Right atrium auricular region (tissue), 2 donors: ENCODE measurements at places on chromosomes 7 and 10. TPM values are rescaled to one million over a fixed set of nuclear protein-coding genes. Genes with fewer than 3 reads are reported as not detected.

- no peak for DNase-seq
Observed at GRCh38 chr7:144516729-144517525, 113.4 kb upstream of the NOBOX start.

DNA sequence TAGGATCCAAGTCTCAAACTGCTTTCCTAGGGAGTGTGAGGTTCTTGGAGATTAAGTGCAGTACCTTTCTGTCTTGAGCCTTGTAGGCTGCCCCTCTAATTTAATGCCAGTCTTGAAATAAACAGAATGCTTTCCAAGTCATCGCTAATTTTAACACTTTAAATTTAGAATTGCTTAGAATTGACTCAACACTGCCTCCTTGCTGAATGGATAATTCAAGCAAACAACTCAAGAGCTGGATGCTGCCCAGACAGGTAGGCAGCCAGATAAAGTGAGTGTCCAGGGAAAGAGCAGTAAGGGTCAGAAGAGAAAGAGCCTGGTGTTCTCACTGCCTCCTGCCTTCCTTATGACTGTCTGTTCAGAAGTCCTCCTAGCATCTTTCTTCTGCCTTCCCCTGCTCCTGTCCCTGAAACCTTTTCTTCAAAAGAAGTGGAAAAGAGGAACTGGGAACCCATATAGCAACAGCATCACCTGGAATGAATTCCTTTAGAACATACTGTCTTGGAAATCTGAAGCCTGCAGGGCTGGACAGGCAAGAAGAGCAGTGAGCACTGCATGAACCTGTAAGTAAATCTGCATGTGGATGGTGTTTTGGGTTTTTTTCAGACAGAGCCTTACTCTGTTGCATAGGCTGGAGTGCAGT is 3.1 kb upstream of the GOT1 start:
- DNase-seq: no peak

GRCh38 chr10:2978111-2978510 is 89.2 kb upstream of the PFKP start:
- no peak for DNase-seq

The OR2A42 gene
- 0.39 TPM for total RNA-seq

The VPS37D gene
- total RNA-seq: 2.2 TPM

DNA sequence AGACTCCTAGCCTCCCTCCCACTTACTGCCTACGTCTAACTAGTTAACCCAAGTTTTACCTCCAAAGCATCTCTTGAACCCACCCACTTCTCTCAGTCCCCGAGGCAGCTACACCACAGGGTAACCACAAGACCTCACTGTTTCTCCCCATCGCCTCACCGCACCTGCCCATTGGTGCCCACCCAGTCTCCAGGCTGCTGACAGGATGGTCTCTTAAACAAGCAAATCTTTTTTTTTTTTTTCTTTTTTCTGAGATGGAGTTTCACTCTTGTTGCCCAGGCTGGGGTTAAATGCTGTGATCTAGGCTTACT is 47.0 kb downstream of the DENND2A start:
- DNase-seq: no peak

DNA sequence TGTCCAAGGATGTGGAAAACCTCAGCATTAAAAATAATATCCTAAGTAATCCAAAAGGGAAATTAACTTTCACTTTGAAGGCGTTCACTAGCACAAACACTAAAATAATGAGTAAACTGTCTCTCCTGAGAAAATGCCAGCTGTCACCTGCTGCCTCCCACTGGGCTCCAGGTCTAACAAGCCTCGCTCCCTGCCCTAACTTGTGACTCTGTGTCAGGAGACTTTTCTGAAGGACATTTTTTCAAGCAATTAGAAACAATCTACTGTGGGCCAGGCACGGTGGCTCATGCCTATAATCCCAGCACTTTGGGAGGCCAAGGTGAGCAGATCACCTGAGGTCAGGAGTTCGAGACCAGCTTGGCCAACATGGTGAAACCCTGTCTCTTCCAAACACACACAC is 72.8 kb upstream of the GLCCI1 start:
- no peak for DNase-seq

DNA sequence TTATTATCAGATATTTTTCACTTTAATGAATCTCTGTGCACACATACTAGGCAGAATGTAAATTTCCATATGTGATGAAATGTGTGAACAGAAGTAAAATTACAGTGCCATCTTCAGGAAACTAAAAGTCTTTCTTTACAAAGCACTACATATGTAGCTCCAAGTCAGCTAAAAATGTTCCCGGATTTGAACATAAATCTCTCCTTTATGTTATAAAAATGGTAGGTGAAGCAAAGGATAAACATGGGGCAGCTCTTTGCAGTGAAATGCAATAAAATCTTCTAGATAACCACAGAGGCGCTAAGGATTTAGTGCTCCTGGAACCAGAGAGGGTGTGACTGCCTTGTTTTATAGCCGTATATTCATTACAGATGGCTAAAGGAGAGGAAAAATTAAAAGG is 104.9 kb upstream of the C7orf33 start:
- no peak for DNase-seq

- DNase-seq: no peak
Observed at GRCh38 chr7:129434675-129435318, 565 bp downstream of the STRIP2 start.

The GPR146 gene
- total RNA-seq: 18.6 TPM

DNA sequence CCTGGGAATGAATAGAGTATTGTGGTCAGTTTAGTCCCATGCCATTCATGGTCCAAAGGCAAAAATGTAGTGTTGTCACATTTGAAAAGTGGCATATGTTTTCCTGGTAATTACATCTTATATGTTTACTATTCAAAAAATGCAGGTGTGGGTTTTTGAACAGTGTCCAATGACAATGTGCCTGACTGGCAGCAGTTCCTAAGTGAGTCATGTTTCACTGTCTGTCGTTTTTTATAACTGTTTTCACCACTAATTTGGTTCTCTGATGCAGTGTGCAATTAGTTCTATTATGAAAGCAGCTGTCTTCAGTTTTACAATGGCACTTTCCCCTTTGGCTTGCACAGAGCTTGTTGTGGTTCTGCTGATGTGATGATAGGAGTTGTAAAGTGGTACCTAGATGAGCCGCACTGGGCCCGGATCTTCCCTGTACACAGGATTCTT is 162.3 kb downstream of the SEM1 start:
- no peak for DNase-seq

DNA sequence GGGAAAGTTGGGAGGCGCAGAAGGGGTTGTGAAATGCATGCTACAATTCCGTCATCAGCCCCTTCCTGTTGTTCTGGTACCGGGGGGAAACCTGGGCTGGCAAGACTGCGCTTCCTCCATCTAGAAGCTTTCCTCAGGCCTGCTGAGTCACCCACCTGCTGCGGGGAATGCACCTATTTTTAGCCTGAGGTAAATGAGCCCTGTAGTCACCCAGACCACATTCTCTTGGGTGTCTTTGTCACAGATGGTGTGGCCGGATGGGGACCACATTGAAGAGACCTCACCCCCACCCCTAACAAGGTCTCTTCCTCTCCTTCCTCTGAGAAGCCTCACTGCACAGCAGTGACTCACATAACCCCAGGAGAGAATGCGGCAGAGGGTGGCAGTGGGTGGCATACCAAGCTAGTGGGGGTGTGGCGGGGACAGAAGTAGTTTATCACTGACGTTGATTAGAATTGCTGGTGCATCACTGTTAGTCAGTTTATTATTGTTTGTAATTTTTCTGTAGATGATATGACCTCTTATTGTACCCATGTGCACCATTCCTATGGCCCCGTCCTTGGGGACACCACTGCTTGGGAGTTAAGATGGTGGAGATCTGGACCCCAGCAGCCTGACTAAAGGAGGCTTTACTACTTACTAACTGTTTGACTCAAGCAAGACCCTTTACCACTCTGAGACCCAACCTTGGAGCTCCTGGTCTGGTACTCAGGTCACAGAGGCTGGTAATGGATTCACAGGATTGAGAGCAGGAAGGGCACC is 83.0 kb upstream of the DUSP5 start:
- DNase-seq: no peak

GRCh38 chr7:29976266-29976665 is 13.3 kb downstream of the SCRN1 start:
- DNase-seq: no peak

DNA sequence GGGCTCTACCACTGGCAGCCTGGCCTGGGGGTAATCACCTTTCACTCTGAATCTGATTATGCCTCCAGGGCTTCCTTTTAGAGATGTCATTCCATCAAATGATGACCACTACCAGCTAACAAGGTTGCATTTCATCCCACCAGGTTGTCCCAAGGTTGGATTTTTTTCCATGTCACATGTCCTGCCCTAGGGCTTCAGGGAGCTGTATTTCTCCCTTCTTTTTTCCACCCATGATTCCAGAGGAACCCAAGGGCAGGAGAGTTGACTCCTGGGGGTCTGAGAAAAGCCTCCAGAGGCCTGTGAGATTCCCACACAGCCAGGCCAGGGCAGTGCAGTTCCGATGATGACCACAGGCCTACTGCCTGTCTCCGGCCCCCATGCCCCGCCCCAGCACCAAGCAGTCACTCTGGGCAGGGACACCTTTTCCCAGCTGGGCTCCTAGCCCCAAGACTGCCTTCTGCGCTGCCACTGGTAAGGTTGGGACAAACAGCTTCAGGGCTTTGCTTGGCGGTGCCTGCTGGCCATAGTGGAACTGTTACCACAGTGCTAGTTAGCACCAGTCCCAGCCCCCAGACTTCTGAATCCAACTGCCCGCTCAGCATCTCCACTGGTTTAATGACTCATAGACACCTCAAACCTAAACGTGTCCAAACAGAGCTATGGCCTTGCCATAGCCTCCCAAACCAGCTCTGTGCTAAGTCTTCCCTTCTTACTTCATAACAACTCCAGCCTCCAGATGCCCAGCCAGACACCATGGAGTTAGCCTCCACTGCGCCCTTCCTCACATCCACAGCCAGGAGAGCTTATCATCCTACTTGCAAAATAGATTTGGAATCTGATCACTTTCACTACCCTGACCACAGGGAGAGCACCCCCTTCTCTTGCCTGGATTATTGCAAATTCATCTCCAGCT is 133.7 kb downstream of the ARHGAP22 start:
- DNase-seq: no peak

The FAM131B gene
- total RNA-seq: 0.08 TPM

DNA sequence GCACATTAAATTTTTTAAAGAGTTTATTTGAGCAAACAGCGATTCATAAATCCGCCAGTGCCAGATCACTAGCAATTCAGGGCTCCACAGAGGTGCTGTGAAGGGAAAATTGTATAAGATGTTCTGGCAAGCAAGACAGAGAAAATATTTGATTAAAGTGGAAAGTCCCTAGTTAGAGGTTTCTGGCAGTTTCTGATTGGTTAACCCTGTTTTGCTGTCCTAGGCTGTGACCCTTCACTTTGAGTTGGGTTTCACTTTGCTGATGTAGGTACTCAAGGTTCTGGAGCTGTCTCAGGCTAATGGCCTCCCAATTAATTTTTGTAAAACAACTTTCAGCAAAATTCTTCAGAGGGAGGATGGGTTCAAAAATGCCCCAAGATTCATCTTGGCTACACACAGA is 79.4 kb upstream of the NXPH1 start:
- DNase-seq: no peak

DNA sequence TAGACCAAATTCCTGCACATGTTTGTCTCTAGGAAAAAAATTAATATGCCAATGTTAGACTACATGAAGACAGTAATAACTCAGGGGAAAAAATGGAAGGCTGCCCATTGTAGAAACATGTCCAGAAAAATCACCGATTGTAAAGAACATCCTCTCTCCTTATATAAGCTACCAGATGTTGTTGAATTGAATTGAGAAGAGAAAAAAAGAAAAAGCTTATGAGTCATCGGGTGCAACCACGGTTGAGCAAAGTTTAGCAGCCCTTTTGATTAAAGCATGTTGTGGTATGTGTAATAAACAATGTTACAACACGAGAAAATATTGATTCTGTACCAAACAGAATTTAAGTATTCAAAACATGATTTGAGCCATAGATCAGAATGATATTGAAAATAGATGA is 102.3 kb upstream of the ARHGAP21 start:
- DNase-seq: no peak

DNA sequence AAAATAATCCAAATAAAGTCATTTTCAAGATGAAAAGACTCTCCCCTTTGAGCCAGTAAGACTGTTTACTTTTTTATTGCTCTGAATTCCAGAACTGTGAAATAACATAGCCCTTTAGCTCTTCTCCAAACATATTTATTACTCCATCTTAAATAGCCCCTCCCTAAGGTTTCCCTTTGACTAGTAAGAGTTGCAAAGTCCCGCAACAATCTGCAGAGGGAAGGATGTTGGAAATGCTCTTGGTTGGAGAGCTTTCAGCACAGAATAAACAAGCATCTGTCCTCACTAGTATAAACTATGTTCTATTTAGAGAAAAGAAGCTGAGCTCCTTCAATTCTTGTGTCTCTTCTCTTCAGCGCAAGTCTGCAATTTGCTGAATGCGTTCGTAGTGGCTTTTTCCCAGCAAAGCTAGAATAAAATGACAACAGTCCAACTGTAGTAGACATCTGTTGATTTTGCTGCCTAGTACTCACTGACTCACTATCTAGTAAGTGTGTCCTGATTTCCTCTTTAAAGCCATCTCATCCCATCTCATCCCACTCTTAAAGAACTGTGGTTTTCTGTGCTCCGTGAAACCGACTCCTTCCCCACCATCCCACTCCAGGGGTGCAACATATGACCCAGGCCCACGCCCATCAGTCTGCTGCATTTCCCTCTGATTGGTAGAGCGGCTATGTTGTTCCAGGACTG is 104.0 kb downstream of the FAM107B start:
- DNase-seq: no peak

GRCh38 chr10:70600512-70601395 is 1.8 kb downstream of the PRF1 start:
- DNase-seq: peak; percentile 38

- no peak for DNase-seq
Observed at GRCh38 chr7:33854801-33855350, 50.5 kb upstream of the BMPER start.

GRCh38 chr7:116232350-116232749 is 22.0 kb downstream of the TES start:
- no peak for DNase-seq
